ENCODE measurements at places on chromosomes 12 and 14. TPM values are rescaled to one million over a fixed set of nuclear protein-coding genes. Genes with fewer than 3 reads are reported as not detected.

GRCh38 chr12:28574746-28575592 is 384.7 kb downstream of the CCDC91 start:
- no peak for DNase-seq

- no peak for DNase-seq
Measured at GRCh38 chr14:53126731-53127130, 26.4 kb downstream of the DDHD1 start.

GRCh38 chr14:102922490-102923200 is at the start of gene AMN:
AMN (plus strand) TSS chr14:102922663; CDS start chr14:102922689, 26 bp downstream.
- DNase-seq, result peak; percentile 42

GRCh38 chr14:56211844-56212243 is 93.6 kb downstream of the PELI2 start:
- no peak for DNase-seq

The PYM1 gene
- 31.6 TPM for total RNA-seq

DNA sequence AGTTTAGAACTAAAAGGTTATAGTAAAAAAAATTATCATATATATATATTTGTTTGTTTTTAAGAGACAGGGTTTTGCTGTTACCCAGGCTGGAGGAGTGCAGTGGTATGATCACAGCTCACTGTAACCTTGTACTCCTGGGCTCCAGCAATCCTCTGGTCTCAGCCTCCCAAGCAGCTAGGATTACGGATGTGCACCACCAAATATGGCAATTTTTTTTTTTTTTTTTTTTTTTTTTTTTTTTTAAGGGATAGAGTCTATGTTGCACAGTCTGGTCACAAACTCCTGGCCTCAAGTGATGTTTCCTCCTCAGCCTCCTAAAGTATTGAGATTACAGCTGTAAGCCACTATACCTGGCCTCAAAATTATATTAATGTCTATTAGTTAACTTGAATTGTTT is 48.7 kb downstream of the PAPLN start:
- no peak for DNase-seq

The TRHDE gene
- not detected for total RNA-seq

DNA sequence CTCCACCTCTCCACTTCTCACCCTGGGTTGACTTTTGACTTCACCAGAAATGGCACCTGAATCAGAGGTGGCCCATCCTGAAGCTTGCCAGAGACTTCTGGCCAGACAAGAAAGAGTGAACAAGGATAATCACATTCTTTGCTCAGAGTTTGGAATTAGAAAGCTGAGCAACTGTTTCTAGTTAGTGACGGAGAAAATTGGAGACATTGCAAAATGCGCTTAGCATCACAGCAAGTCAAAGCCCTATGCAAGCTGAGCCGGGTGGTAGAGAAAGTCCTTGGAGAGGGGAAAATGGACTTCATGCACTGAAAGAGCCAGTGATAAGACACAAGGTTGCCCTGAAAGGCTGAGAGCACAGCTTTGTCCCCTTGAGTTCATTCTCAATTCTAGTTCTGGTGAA is 161.8 kb downstream of the PAH start:
- DNase-seq, result no peak

DNA sequence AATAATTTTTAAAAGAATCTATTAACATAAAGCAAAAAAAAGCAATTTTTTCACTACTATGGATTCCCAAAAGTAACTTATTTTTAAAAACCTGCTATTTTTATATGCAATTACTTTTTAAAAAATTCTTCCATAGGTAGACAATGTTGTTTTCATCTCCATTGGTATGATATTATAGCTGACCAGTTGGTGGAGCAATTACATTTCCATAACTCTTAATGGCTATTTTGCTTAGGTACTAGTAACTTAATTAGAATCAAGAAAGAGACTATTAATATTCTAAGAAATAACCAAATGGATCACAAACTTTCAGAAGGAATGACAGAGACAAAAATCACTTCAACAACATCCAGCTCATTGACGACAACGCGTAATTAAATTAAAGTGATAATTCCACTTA is 64.7 kb upstream of the PTCSC3 start:
- DNase-seq, result no peak

DNA sequence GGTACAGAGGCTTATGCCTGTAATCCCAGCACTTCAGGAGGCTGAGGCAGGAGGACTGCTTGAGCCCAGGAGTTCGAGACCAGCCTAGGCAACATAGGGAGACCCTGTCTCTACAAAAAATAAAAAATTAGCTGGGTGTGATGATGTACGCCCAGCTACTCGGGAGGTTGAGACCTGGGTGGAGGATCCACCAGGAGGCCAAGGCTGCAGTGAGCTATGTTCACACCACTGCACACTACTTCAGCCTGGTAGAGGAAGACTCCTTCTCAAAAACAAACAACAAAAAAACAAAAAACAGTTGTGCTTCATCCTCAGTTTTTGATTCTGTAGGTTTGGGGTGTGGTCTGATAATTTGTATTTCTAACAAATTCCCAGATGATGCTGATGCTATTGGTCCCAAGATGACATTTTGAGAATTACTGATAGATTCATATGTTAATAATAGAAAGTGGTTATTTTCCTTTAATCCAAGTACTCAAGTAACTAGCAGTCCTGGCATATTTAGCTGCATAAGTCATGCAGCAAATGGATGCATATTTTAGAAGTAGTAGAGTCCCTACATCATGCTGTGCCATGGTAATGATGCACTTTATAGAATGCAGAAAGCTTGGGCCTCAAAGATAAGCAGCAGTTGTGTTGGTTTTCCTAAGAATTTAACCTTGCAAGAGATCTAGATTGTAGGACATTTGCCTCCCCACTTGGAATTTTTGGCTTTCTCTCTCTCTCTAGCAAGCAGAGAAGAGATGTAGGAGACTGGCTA is 76.1 kb upstream of the PAWR start:
- DNase-seq, result no peak

- no peak for DNase-seq
Measured at GRCh38 chr14:59566725-59567124, 9.9 kb downstream of the CCDC175 start.

The LHX5 gene
- total RNA-seq, result not detected

GRCh38 chr14:79294499-79294898 is 916.8 kb downstream of the DIO2 start:
- DNase-seq, result no peak

The MUCL1 gene
- total RNA-seq, result not detected
